ENCODE measurements at places on chromosomes 16 and 17. TPM values are rescaled to one million over a fixed set of nuclear protein-coding genes. Genes with fewer than 3 reads are reported as not detected.

GRCh38 chr16:50584033-50584722 lies 36.0 kb downstream of the NKD1 start:
- DNase-seq, result no peak

GRCh38 chr17:17740615-17741348 lies 59.5 kb downstream of the RAI1 start:
- peak; percentile 77 for DNase-seq

Gene RUNDC3A
- total RNA-seq, result 1.0 TPM

Gene RAB11FIP4
- total RNA-seq, result 39.0 TPM

Gene USH1G
- total RNA-seq, result 0.23 TPM

Data from endodermal cell (in vitro differentiated cells).